ENCODE measurements at places on chromosomes 2 and 18.

DNA sequence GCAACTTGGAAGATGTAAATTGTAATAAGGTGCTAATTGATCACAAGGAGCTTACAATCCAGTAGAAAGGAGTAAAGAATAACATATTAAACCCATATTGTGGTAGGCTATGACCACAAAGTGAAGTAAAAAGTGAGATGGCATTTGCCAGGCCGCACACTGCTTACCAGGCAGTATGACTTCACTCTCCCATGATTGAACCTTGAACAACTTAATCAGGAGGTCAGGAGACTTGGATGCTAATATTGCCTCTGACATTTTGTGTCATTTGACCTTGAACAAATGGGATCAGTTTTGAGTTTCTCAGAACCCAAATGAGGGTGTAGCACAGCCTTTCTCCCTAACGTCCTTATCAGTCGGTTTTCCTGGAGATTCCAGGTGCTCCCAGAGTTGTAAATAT, 44.0 kb downstream of the SLC9A2 start:
- DNase-seq, result no peak

DNA sequence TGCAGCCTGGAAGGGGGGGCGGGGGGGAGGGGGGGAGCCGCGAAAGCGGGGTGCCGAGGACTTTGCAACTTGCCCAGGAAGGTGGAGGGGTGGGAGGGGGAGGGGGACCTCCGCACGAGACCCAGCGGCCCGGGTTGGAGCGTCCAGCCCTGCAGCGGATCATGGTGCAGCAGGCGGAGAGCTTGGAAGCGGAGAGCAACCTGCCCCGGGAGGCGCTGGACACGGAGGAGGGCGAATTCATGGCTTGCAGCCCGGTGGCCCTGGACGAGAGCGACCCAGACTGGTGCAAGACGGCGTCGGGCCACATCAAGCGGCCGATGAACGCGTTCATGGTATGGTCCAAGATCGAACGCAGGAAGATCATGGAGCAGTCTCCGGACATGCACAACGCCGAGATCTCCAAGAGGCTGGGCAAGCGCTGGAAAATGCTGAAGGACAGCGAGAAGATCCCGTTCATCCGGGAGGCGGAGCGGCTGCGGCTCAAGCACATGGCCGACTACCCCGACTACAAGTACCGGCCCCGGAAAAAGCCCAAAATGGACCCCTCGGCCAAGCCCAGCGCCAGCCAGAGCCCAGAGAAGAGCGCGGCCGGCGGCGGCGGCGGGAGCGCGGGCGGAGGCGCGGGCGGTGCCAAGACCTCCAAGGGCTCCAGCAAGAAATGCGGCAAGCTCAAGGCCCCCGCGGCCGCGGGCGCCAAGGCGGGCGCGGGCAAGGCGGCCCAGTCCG, 540 bp downstream of the SOX11 start:
- no peak for DNase-seq

DNA sequence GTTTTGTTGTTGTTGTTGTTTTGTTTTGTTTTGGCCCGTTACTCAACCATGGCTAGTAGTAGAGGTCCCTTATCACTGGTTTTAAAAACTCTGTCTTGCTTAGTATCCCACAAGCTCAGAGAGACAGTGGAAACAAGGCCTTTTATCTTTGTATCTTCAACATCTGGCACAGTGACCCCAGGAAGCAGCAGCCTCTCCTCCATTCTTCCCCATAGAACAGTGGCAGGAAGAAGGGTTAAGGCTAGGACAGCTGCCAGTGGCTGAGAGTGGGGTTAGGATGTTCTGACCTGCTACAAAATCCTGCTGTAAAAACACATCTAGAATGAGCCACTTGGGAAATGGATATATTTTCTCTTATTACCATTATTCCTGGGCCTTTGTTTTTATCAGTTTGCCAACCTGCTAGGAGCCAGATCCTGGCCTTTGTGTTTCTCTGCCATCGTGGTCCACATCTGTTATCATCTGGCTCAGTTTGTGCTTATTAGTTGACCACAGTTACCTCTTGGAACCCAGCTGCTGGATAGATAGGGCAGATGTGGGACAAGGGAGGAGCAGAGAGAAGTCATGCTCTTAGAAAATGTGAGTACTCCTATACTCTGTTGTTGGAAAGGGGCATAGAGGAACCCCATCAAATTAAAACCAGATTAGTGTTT, 246.8 kb downstream of the AGPS start:
- DNase-seq, result no peak

- no peak for DNase-seq
Observed at GRCh38 chr2:202031246-202031951, 2.3 kb upstream of the FZD7 start.

GRCh38 chr2:67050622-67051021, 346.5 kb upstream of the ETAA1 start:
- DNase-seq, result no peak

- DNase-seq, result no peak
Observed at GRCh38 chr18:23969664-23970063, 44.9 kb upstream of the TTC39C start.

GRCh38 chr2:24463271-24463670, 27.8 kb upstream of the NCOA1 start:
- no peak for DNase-seq
